ENCODE measurements at places on chromosomes 7 and 10.

GRCh38 chr10:17092216-17092944 is 37.2 kb downstream of the CUBN start:
- no peak for DNase-seq

- DNase-seq: no peak
These were observed 21.1 kb upstream of the ABCC2 start for GRCh38 chr10:99761365-99761764.

DNA sequence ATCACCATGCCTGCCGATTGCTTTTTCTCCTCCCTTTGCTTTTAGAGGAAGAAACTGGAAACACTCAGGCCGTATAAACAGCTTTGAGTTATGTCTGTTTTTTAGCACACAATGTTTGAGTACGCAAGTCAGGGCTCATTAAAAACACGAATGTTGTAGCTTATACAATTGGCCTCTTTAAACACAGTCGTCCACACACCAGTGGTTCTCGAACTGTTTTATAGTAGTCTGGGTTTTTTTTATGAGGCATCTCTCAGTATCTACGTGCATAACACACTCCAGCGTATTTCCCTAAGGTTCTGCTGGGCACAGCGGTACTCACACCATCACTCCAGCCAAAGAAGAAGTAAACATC is 13.4 kb upstream of the CARD11 start:
- DNase-seq: no peak

DNA sequence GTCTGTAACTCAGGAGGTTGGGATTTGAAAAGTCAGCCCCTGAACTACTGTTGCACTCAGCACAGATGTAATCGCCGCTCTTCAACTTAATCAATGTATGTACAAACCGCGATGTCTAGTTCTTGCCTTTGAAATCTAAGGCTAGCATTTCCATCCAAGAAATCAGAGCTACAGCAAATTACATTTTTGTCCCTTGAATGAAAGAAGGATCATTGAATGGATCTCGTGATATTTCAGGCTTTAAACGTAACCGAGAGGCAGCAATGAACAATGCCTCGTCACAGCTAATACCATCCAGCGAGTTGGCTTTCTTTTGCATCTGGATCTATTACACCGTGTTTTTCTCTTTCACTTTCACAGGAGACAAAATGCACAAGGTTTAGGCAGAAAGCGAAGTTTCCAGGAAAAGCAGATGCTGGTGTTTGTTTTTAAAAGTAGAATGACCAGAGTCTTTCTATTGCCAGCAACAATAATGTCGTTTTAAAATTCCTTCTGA is 5.5 kb downstream of the SKIDA1 start:
- DNase-seq: no peak

DNA sequence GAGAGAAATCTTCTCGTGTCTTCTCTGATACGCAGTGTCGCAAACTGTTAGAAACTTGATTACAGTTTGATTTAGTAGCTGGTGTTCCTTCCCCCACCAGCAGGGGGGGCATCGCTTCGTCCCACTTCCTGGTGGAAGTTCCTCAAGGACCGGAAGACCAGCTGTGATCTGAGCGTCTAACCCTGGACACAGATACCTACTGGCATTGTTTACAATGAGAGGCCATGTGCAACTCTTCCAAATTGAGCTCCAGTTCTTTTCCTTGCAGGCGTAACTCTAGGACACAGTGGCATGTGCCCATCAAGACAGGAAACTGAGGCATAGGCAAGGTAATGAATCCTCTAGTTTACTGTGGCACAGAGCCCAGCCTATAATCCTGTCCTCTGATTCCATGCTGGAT is 219.0 kb downstream of the CCDC3 start:
- DNase-seq: peak; percentile 18

GRCh38 chr7:88867158-88867557 is 71.6 kb upstream of the TEX47 start:
- DNase-seq: no peak

DNA sequence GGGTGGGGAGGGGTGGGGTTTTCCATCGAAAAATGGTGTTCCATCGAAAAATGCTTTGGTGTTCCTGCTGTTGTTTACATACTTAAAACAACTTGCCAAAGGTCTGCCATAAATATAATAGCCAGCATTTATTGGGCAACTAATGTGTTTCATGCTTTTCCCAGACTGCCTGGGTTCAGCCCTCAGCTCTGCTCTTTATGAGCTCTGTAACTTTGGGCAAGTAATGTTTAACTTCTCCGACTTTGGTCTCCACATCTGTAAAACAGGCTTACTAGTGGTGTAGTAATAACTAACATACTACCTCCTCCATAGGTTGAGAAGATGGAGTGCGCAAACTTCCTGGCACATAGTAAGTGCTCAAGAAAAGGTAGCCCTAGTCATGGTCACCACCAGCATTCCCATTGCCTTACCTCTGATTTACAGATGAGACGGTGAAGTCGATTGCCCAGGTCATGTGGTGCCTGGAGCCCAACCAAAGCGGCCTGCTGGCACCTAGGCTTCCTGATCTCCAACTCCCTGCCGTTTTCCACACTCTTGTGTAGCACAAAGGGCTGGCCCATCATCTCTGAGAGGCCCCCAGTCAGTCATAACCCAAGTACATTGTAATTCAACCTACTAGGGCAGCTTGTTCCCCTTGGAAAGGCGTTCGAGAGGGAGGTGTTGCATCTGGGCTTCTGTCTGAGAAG is 8.9 kb downstream of the ZMIZ1 start:
- DNase-seq: no peak

GRCh38 chr7:123871998-123872867 is 27.3 kb downstream of the HYAL4 start:
- peak; percentile 43 for DNase-seq

GRCh38 chr10:9743639-9744038 is 1274.0 kb upstream of the CELF2 start:
- no peak for DNase-seq

GRCh38 chr10:46062723-46063428 is 16.8 kb upstream of the MSMB start:
- DNase-seq: no peak

DNA sequence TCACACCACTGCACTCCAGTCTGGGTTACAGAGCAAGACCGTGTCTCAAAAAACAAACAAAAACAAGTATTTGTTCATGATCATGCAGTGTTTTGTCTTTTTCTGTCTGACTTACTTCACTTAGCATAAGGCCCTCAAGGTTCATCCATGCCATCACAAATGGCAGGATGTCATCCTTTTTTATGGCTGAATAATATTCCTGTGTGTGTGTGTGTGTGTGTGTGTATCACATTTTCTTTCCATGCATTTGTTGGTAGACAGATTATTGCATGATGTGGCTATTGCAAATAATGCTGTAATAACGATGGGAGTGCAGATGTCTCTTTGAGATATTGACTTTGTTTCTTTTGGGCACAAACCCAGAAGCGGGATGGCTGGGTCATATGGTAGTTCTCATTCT is 14.3 kb upstream of the MNX1 start:
- no peak for DNase-seq

DNA sequence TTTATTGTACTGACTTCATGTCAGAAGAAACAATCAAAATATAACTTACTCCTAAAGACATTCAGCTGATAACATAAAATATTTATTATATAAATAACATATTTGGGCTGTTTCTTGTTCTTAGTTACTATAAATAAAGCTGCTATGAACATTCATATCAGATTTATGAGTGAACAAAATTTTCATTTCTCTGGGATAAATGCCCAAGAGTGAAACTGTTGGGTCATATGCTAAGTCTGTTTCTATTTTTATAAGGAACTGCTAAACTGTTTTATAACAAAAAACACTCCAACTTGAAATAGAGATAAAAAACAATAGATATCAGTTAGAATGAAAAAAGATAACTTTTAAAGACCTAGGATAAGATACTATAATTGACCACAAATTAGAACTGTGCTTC is 26.5 kb upstream of the CC2D2B start:
- DNase-seq: no peak

DNA sequence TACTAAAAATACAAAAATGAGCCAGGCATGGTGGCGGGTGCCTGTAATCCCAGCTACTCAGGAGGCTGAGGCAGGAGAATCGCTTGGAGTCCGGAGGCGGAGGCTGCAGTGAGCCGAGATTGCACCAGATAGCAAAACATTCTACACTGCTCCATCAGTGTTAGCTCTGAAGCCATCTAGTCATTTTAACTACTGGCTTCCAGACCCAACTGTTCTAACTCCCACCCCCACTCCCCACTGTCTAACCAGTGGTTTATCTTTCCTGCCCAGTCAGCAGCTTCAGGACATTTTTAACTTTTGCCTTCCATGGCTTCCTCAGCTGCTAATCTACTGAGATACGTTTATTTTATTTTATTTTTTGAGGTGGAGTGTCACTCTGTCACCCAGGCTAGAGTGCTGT is 6.2 kb upstream of the FRAT1 start:
- DNase-seq: no peak

- no peak for DNase-seq
These were observed 113.5 kb downstream of the RBM20 start for GRCh38 chr10:110757586-110757985.

DNA sequence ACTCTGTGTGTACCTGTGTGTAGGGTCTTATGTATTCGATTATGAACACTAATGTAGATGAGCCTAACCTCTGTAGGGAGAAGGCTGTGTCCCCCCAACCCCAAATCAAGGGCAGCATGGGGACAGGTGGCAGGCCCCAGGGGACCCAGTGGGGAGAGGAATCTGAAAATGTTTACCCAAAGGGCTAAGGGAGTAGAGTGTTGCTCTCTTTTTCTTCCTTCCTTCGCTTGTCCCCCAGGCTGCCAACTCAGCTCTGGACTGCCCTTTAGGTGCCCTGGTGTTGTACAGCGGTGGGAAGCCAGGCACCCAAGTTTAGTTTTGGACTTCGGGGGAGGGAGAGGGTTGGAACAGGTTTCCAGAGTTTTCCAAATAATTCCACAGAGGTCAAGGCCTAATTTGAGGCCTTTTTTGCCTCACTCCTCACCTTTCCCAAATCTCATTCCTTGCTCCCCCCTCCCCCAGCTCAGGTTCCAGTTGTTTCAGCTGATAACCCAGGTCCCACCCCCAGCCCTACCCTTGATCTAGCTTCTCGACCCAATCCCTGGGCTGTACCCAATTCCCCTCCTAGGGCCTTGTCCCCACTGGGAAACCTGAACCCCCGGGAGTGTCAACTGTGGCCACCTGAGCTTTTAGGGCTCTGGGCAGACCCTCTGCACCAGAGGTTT is 9.1 kb upstream of the PAX2 start:
- DNase-seq: no peak

DNA sequence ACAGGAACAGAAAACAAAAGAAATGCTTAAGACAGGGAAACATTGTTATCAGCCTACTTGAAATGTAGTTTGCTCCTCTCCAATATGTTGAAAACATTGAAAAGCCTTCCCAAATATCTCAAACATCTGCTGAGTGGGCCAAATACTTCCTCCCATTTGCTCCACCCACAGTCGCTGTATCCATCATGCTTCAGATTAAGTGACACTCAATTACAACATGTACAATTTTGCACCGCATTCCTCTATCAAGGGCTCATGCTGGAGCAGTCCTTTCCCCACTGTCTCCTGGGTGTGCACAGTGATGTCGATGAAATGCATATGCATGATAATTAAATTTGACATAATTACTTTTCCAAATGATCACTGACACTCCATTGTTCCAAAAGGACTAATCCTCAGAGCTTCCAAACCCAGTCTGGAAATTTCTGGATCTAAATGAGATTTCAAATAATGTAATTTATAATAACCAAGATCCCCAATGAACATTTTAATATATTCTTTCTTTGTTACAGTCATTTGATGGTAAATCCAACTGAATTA is 604.6 kb downstream of the GRID1 start:
- no peak for DNase-seq

- DNase-seq: no peak
These were observed 649.1 kb upstream of the SORCS1 start for GRCh38 chr10:107813451-107814162.

DNA sequence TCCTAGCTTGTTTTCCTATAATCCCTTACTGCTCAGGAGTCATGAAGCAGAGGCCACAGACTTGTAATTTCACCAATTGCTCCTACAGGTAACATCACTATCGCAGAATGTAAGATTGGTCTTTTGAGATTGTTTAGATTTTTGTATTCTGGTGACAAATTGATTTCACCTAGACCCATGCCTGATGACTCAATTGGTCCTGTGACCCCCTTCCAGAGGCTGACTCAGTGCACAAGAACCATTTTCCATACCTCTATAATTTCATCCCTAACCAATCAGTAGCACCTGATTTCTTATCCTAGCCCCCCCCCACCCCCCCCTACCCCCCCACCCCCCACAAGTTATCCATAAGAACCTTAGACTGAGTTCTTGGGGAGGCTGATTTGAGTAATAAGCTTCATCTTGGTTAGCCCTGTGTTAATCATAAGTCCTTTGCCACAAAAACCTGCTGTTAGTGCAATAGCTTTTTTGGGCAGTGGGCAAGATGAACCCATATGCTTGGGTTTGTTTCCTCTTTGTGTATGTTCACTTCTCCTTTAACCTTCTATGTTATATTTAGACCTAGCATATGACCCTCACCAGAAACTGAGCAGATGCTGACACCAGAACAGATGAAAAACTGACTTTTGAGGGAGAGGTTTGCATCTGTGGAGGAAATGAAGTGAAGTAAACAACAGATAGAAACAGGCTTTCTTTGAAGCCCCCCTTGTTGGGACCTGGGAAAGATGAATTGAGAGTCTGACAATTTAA is 187.1 kb downstream of the KIF20B start:
- DNase-seq: no peak

GRCh38 chr7:31078363-31078990 is 26.4 kb downstream of the ADCYAP1R1 start:
- no peak for DNase-seq

DNA sequence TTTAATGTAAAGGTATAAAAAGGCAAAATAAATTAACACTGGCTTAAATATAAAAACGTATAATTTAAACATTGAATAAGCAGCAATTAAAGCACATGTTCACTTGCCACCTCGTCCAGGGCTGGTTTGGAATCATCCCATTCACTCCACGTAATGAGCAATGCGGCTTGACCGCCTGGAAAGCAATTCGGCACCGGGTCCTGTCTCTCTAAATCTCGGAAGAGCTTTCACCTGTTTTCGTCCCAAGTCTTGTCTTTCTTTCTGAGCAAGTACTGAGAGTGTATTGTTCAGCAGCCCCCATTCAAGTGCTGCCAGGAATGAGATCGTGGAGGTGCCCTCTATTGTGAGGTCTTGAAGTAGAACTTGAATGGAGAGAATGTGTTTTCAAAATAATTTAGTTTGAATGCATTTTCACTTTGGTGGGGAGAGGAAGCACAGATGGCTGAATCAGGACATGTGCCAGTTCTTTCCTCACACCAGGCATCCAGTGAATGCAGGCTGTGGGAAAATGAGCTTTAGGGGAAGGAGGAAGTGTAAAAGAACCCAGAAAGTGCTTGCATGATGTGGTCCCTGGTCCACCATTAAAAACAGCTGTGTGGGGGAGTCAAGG is 515.2 kb downstream of the REEP3 start:
- peak; percentile 25 for DNase-seq

DNA sequence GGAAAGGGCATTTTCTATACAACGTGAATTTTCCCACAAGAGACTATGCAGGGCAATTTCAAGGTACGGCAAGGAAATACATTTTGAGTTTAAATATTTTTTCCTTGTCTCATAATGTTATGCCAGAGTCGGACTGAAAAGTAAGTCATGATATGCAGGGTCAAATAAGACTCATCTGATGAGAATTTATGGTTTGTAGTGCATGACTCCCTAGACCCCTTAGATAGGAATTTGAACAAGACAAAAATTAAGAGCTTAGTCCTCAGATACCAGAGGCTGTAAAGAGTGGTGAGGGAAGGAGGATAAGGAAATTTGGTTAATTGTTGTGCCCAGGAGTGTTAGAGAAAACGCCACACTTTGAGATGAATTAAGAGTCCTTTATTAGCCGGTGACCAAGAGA is 616.6 kb downstream of the XPNPEP1 start:
- DNase-seq: no peak

Measured in thyroid gland (tissue), 4 donors.